ENCODE measurements at places on chromosomes 1 and 21.

DNA sequence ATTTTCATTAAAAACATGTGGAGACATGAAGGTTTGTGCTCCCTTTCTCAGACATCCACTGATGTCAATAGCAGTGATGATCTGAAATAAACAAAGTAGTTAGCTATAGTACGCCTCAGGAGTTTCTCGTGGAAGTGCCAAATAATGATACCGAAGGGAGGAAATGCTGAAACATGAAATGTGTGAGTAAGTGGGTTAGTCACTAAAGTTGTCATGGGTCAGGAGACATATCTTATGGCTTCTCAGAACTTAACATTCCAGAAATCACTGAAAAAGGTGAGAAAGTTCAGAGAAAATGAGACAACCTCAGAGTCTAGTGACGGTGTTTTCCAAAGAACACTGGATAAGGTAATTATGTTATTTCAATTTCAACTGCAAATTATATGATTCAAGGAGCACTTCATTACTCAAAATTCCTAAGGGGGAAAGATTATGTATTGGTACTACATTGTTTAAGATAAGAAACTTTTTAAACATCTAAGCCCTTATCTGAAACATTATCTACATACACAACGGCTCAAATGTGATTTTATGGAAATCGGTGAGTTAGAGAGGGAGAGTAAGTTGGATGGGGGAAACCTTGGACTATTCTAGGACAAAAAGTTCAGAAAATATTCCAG lies 20.6 kb downstream of the NIBAN1 start:
- no peak for DNase-seq

DNA sequence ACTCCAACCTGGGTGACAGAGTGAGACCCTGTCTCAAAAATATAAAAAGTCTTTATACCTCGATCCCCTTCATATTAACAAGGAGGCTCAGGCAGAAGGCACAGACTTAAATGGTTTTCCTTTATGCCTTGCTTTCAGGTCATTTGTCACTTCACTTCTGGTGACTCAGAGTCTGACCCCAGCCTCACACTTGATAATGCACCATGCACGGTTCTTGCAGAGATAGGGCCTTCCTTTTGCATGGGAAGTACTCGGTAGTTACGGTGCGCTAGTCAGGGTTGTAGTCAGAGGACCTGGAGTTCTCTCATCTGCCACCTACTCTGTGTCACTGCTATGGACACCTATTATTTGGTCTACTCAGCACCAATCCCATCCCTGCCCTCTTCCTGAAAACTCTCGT lies 43.6 kb upstream of the BMP8B start:
- DNase-seq: no peak

DNA sequence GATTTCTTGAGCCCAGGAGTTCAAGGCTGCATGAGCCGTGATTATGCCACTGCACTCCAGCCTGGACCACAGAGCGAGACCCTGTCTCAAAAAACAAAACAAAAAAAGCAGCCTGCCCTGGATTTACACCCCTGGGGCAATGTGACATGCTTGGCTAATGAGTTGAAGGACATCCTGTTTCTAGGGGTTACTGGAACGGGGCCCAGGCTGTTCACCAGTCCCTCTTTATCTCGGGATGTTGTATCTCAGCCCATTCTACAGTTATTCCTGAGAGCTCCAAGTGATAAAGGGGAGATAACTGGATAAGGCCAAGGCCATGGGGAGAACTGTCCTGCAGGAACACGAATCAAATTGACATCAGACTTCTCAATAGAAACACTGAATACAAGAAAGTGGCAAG lies 21.7 kb upstream of the S100A2 start:
- no peak for DNase-seq

DNA sequence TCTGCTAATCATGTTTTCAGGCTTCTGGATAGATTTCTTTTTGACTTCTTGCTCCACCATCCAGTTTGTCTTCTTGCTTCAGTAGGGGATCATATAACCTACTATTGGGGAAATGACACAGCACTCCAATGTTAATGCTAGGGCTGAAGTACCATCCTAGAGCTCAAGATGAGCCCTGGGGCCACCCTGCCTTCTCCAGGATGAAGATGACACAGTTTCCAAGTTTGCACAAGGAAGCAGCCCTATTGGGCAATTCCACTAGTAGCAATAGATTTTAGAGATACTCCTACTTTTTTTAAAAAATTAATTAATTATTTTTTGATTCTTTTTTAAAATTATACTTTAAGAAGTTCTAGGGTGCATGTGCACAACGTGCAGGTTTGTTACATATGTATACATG lies 11.3 kb upstream of the KLF18 start:
- DNase-seq: no peak

- DNase-seq: no peak
Observed at GRCh38 chr21:41565550-41565949, 57.6 kb upstream of the TMPRSS2 start.

DNA sequence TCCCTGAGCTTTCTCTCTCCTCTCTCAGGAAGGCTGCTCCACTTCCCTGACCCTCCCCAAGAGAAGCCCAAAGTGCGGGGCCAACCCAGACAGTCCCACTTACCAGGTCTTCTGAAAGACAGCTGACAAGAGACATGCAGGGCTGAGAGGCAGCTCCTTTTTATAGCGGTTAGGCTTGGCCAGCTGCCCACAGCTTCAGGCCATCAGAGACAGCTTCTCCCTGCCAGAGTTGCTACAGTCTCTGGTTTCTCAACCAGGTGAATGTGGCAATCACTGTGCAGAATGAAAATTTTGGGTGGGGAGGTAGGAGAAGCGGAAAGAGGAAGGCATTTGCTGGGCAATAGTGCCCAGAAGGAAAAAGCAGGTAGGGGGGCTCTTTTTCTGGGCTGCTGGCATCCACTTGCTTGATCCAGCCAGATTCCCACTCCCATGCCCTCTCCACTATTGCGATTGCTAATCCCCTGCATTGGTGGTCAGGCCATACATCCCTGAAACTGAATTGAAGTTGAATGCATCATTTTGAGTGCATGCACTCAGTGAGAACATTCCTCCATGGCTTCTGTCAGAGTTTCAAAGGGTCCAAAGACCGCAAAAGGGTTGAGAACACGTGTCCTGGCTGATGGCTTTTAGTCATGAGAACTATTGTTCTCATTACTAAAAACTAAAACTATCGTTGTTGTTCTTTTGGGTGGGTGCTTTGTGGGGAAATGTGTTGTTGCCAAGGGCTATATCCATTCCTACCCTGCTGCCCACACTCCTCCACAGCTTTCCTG lies at the start of gene S100A8:
TSS of gene S100A8 (minus strand) at position 136 of the 773 bp plus-strand sequence. CDS start 538 bp downstream, outside the sequence.
- no peak for DNase-seq

- DNase-seq: no peak
Observed at GRCh38 chr1:36382669-36383068, 3.1 kb downstream of the STK40 start.

GRCh38 chr1:204589409-204590038 lies 73.3 kb downstream of the MDM4 start:
- DNase-seq: no peak

DNA sequence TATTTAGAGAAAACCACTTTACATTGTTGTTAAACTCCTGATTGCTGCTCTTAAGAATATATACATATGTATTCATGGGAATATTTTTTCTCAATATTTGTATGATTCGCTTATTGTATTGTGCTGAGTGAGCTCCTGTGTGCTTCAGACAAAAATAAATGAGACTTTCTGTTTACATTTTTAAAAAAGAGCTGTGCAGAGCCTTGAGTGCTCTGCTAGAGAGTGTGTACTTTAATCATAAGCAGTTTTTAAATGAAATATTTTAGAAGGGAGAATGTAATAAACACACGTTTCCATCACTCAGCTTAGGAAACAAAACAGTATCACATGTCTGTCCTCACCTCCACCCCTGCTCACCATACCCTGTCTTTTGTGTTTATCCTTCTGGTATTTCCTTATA lies 9.7 kb downstream of the PTPN14 start:
- DNase-seq: no peak
